HepG2 (cell line): ENCODE measurements at places on chromosomes 4 and X. TPM values are rescaled to one million over a fixed set of nuclear protein-coding genes. Genes with fewer than 3 reads are reported as not detected.
A peak's percentile ranks its signal among the peaks of the same experiment; 100 is the strongest.

The PDK3 gene
- 9.1 and 13.3 TPM in 2 replicates for total RNA-seq

The CTAG1B gene
- not detected in 2 replicates for total RNA-seq

The MAGEC2 gene
- not detected in 2 replicates for total RNA-seq

The HDX gene
- total RNA-seq, result 0.20 TPM in 1 of 2 replicates, not detected in the other

The UGT8 gene
- total RNA-seq, result not detected in 2 replicates

The MTCP1 gene
- 13.6 and 18.9 TPM in 2 replicates for total RNA-seq

The TBC1D9 gene
- 12.2 TPM in 2 replicates for total RNA-seq

The PAK3 gene
- total RNA-seq, result not detected in 2 replicates

The MAP7D2 gene
- 10.5 and 14.2 TPM in 2 replicates for total RNA-seq

The GPR82 gene
- not detected in 2 replicates for total RNA-seq

The ELF4 gene
- 1.3 and 1.5 TPM in 2 replicates for total RNA-seq

The PNMA6A gene
- 0.08 and 0.11 TPM in 2 replicates for total RNA-seq

DNA sequence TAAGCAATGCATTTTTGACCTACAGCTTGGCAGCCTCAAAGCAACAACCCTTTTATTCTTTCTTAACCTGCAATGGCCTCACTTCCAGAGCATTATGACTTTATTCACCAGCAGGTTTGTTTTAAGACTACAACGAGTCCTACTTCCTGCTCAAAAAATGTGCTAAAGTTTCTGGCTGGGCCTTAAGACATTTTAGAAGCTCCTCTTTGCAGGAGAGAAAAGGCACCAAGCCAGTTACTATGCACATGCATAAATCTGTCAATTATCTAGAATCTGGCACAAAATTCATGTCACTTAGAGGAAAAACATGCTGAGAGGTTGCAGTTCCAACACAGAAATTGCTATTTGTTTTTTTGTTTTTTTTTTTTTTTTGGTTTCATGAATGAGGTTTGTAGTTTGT, 223.0 kb upstream of the EPHA5 start:
- DNase-seq, result no peak

- DNase-seq, result no peak
Measured at GRCh38 chr4:139007640-139008039, 7.9 kb upstream of the NOCT start.

DNA sequence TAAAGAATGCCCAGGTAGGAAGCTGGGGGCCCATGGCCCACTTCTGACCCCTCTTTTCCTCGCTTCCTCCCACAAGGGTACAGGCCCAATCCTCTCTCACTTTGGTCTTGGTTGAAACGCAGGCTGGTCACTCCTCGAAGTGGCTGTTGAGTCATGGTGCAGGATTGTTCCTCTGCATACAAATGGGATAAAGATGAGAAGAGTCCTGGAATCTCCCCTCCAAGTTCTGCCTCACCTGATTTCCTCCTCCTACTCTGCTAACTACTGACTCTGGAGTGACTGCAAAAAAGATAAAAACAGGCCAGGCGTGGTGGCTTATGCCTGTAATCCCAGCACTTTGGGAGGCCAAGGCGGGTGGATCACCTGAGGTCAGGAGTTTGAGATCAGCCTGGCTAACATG, 1.7 kb downstream of the WDR45 start:
- DNase-seq, result no peak

DNA sequence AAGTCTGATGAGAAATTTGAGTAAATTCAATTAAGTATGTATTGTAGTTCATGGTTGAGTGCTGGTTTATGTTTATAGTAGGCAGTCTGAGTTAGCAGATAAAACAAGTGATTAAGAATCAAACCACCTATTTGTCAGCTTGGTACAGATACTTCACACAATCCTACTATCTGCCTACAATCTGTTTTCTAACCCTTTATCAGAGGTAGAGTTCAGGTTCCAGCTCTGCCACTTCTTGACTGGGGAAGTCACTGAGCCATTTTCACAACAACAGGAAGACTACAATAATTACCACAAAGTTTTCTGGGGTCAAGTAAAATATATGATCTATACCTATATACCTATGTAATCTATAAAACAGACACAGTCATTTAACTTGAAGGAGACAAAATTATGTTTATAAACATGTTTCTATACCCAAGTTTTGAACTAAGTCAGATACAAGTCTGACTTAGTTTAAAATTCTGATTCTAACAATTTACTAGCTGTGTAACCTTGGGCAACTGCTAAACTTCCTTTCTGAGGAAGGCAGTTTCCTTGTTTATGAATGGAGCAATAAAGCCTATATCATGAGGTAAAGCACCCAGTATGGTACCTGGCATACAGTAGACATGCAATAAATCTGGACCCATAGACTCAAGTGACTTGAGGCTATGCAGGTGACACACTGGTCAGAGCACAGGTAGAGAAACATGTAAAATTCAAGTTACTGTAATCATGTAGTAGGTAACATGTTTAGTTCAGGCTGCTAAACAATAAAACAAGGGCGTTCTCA, 37.2 kb upstream of the BDH2 start:
- no peak for DNase-seq

DNA sequence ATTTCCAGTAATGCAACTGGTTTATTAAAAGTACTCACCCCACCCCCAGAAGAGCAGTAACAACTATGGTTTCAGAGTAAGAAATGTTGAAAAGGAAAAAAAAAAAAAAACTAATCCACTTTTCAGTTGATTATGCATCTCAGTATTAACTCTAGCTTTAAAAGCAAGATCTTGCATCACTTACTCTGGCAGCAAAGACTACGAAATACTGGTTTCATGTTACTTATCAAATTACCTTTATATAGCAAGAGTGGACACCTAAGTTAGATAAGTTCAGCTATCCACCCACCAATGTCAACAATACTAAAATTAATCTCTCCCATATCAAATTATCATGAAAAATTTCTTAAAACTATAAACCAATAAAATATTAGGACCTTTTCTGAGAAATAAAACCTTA, 105.0 kb downstream of the ABCB7 start:
- DNase-seq, result no peak

- peak; percentile 61 for DNase-seq
Measured at GRCh38 chr4:145935253-145936141, 3.1 kb downstream of the ZNF827 start.

- peak; percentile 16 for DNase-seq
Measured at GRCh38 chr4:169620880-169621248, 486 bp downstream of the CLCN3 start.

GRCh38 chr4:185862340-185862739, 50.3 kb upstream of the SORBS2 start:
- DNase-seq, result no peak

- no peak for DNase-seq
Measured at GRCh38 chr4:168853770-168854169, 156.3 kb downstream of the CBR4 start.

GRCh38 chr4:4437798-4438470, 51.0 kb downstream of the NSG1 start:
- no peak for DNase-seq

- DNase-seq, result no peak
Measured at GRCh38 chrX:15866147-15866546, 11.5 kb upstream of the AP1S2 start.

DNA sequence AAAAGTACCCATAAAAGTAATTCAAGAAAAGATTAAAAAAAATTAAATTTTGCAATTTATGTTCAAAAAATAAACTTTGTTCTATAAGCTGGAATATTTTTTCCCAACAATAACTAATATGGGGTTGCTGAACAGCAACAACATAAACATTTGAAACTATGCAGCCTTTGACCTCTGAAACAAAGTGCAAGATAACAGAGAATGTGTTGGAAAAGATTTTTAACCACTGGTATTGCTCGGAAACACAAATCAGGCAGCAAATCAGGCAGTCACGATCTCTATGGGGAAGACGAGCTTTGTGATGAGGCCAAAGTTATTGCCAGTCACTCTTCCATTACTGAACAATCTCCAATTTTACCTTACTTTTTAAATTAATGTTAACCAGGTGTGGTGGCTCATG, 332.1 kb downstream of the PABPC4L start:
- no peak for DNase-seq

- DNase-seq, result no peak
Measured at GRCh38 chrX:153871451-153871850, 14.5 kb downstream of the L1CAM start.

- no peak for DNase-seq
Measured at GRCh38 chr4:121541696-121542095, 155.1 kb downstream of the ANXA5 start.

- DNase-seq, result no peak
Measured at GRCh38 chr4:150251752-150252190, 173.5 kb downstream of the DCLK2 start.

- no peak for DNase-seq
Measured at GRCh38 chr4:11748164-11748872, 319.6 kb upstream of the HS3ST1 start.

DNA sequence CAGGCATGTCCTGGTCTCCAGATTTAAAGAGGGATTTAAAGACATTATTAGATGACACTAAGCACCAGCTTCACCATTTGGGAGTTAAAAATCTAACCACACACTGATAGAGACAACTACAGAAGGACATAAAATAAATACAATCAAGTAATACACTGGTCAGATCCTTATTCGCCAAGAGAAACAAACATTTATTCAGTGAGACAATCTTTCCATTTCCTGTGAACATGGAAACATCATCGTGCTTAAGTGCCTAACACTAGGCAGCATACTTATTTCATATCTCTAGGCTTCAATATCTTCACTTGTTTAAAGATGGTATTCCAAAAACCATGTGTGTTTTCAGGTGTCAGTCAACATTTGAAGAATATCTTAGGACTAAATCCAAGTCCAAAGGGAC, 103.6 kb downstream of the AREG start:
- DNase-seq, result no peak

GRCh38 chr4:139841464-139842195, 176.0 kb downstream of the MGST2 start:
- DNase-seq, result peak; percentile 98

DNA sequence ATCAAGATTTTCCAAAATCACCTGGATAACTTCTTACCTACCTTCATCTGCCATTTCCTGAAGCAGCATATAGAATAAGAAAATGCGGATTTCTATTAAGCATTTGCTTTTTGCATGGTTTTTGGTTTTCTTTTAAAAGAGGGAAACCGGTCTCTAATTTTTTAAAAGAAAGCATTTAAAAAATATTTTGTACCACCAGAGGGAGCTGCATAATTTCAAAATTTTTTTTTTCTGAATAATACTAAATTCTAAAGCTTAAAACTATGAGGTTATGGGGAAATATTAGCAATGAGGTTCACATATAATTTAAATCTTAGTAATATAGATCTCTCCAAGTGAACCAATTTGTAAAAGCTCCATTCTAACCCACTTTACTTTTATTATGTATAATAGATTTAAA, 137.7 kb upstream of the TENT5D start:
- no peak for DNase-seq

- DNase-seq, result peak; percentile 95
Measured at GRCh38 chr4:109801895-109802319, at the start of gene CFI. TSS of gene CFI (minus strand) at chr4:109801999. CDS start at chr4:109801971, 28 bp downstream.

DNA sequence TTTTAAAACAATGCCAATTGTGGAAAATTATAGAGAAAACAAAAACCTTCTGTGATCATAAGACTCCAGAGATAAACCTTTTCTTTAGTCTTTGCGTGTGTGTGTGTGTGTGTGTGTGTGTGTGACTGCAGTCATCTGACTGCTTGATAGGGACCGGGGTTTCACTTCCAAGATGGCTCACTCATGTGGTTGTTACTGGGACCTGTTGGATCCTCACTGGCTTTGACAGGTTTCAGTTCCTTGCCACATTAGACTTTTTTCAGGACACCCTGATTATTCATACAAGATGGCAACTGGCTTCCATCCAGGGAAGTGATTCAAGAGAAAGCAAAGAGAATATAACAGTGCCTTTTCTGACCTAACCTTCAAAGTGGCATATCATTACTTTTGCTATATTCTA, 21.9 kb upstream of the MAD2L1 start:
- no peak for DNase-seq

- DNase-seq, result no peak
Measured at GRCh38 chr4:148192526-148192925, 249.7 kb downstream of the NR3C2 start.

GRCh38 chr4:174204164-174204831, 79.2 kb downstream of the FBXO8 start:
- DNase-seq, result no peak

DNA sequence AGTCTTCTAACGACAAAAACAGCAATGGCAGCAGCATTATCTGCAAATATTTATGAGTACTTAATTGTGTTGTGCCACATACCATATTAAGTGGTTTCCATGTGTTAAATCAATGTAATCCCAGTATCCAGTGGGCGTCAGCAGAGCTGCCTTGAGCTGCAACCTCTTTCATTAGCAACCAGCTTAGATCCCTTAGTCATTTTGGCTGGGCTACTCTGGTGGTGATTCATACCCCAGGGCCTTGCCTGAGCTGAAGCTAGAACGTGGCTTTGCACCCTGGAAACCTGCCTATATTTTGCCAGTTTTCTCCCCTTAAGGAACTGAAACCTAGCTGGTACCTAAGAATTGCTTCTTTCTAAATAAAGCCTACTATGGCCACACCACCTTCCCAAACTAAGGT, 474.3 kb upstream of the FTHL17 start:
- no peak for DNase-seq

- no peak for DNase-seq
Measured at GRCh38 chrX:97743014-97743413, 859.3 kb downstream of the RPA4 start.

DNA sequence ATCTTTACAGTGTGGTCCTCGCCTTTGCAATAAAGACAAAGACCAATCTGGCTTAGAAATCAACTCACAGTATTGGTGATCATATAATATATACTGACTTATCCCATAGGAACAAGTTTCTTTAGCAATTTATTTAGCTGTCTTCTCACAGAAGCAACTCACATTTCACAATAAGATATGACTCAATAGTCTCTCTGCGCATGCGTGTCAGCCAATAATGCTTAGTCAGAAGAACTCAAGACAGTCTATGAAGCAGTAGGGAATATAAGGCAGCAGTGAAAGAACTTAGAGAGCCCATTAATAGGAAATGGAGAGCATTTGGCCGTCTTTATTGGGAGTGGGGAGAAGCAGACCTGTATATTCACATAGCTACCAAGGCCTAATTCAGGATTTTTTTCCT, 216.7 kb downstream of the IL13RA2 start:
- peak; percentile 15 for DNase-seq

DNA sequence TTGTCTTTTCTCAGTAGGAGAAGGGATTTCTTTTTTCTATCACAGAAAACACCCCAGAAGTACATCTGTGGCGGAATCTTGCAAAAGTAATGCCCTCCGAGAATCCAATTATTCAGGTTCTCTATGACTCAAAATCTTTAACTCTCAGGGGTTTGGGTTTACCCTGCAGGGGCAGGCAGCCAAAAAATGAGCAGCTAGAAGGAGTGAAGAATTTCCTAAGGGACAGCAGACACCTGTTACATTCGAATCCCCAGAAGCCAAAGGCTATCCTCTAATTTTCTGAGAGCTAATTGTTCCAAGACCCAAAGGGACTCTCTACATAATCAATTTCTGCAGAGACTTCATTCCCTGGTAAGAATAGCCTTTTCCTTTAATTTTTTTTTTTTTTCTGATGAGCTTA, 27.5 kb upstream of the CBR4 start:
- DNase-seq, result no peak

- no peak for DNase-seq
Measured at GRCh38 chr4:14396183-14396582, 606.1 kb upstream of the CPEB2 start.

DNA sequence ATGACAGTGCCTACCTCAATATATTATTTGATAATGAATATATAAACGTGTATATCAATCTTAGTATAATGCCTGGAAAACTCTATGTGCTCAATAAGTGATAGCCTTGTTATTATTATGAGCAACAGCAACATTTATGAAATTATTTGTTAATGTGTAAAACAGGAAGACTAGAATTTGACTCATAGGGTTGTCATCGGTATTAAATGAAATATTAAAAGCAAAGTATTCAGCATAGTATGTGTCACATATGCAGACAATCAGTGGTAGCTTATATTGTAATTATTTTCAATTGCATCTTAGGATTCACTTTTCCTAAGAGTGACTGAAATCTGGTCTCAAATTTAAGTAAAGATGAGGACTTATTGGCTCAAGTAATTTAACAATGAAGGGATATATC, 24.6 kb downstream of the SPANXD start:
- DNase-seq, result no peak
